ENCODE measurements at places on chromosomes 12 and 14.

DNA sequence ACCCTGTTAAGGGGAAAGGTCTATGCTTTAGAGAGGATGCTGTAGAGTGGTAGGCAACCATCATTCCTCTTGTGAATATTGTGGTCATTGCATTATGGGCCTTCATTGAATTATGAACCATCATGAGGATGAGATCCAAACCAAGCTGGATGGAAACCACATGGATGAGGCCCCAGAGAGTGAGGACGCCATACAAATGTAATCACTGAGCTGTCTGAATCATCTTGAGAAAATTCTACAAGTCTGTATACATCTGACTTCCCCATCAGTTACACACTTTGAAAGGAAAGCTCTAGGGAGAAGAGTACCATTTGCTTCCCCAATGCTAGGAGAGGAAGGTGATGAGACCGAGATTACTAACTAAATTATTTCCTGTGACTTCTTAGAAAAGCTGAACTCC lies 172.9 kb downstream of the CACNA1C start:
- DNase-seq, result no peak

DNA sequence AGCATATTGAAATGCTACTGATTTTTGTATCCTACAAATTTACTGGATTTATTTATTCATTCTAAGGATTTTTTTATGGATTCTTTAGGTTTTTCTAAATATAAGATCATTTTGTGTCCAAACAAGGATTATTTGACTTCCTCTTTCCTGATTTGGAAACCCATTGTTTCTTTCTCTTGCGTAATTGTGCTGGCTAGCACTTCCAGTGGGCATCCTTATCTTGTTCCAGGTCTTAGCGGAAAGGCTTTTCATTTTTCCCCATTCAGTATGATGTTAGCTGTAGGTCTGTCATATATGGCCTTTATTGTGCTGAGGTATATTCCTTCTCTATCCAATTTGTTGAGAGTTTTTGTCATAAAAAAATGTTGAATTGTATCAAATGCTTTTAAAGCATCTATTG lies 57.2 kb upstream of the RHOJ start:
- no peak for DNase-seq

- DNase-seq, result no peak
Observed at GRCh38 chr14:95514131-95515079, 2.0 kb downstream of the SYNE3 start.

GRCh38 chr14:66403183-66403582 lies 83.0 kb upstream of the CCDC196 start:
- DNase-seq, result no peak

DNA sequence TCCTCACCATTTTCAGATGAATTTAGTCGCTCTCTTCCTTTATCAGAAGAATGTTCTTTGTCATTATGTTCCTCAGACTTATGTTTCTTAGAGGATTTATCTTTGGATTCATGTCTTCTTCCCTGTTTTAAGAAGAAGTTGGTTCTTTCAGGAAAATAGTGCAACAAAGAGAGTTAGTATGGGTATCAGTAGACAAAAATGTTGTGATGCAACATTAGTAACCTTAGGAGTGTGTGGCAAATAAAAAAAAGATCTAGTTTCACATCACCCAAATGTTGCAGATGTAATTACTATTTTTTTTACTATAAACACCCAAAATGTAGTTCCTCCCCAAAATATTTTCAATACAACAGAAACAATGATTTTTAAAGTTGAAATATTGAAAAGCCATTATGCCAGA lies 7.8 kb downstream of the RSRC2 start:
- DNase-seq, result no peak

DNA sequence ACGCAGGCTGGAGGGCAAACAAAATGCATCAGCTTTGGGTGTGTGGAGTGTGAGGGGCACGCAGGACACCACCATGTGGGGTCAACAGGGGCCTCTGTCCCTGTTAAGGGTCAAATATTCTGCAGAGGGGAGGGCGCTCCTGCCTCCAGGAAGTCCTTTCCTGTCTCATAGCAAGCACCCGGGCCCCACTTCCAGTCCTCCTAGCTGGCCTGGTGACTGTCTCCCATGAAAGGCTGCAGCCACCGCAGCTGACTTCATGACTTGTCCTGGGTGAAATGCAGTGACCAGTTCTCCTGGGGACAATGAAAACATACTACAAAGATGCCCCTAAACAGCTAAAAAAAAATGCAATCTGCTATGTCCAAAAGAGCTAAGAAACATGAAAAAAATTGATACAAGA lies 53.6 kb downstream of the LGMN start:
- DNase-seq, result no peak

GRCh38 chr12:104533134-104533533 lies 76.4 kb downstream of the CHST11 start:
- DNase-seq, result no peak

DNA sequence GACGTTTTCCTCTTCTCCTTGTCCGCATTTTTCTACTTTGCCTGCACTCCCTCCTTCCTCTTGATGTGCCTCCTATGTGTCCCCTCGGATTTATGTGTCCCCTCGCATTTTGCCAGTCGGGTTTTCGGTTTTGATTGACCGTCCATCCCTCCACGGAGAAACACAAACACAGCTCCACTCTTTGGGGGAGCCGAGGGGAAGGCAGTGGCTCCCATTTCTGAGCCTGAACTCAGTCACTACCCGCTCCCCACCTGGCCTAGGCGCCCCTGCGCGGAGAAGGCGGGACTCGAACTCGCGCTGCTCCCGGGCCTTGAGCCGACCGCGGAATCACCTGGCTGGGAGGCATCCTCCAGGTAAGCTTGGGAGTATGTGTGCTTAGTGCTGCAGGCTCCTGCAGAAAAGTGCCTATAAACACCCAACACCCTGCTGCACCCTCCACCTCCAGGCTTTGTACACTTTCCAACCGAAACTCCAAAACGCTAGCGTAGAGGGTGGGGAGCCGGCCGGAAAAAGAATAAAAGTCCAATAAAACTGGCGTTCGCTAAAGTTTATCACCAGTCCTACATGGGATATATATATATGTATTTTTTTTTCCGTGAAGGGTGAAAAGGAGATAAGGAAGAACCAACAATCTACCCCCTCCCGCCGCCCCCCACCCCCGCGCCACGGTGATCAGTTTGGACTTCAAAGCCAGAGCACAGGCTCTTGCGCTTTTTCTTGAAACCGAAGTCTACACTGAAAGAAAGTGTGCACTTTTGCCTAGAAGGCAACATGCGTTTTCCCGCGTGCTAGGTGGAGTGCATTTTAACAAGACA lies 3.3 kb upstream of the CCND2 start:
- no peak for DNase-seq

GRCh38 chr12:96120359-96121100 lies 73.6 kb upstream of the ELK3 start:
- no peak for DNase-seq

DNA sequence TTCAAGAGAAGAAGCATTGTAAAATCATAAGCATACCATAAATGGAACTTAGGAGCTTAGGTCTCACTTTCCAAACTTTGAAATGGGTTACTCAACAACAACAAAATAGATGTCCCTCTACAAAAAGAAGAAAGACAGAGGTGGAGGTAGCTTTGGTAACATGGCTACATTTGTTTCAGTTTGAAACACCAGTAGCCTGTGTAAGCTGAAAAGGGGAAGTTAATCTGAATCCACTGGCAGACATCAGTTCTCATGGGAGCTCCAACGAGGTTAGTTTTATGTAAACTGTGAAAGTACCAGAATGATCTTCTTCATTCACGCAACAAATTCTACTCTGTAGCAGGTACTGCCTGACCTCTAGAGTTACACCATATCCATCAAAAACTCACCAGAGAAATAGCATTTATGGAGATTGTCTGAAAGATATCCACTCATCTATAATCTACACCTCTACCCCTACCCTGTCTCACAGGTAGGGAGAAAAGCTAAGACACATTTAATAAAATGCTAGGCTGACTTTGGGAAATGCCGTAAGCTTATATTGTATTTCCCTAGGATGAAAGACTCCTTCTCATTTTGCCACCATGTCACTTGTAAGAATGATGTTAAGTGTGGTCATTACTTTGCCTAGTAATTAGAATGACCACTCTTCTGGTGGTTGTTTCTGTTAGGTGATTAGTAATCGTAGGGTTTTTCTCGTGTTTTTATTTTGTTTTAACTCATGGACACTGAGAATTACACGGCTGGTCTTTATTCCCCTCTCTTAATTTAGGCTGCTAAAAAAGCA lies 224.1 kb downstream of the ASCL1 start:
- no peak for DNase-seq

DNA sequence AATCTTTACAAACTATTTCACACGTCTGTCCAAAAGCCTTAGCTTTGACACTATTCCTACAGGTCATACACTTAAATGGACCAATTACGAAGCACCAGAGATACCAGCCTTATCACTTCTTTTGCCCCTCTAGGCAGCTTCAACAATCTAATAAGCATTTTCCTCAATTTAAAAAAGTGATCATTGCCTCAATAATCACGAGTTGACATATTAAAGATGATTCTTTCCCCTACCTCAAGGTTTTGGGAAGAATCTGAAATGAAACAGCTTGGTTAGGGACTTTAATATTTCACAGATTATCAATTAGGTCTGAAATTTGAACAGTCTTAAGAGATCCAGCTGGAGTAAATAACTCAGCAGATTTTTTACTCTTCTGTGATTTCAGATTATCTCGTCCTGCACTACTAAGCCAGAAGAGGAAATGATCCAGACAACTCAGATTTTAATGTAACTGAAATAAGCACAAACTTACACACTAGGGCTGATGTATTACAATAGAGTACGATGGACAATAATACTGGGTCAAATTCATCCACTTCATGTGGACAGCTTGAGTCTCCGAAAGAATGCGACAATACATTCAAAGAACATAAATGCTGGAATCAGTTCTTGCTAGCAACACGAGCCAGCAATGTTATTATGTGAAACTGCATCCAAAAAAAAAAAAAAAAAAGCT lies 15.9 kb downstream of the UBE2N start:
- no peak for DNase-seq

DNA sequence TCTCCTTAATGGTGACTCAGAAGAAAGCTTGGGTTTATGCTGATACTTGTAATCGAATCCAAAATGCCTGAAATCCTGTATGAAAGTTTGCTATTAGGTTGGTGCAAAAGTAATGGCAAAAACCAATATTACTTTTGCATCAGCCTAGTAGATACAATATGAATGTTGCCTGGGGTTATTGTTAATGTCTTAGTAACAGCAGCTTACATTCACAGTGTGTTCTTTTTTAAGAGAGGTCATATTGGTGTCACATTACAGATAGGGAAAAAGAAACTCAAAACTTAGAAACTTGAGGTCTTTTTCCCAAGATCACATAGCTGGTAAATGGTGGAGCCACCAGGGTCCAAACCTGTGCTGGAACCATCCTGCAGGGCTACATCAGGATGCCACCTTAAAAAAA lies 25.2 kb downstream of the SRGAP1 start:
- DNase-seq, result no peak

GRCh38 chr12:126198966-126199692 lies 1133.9 kb downstream of the AACS start:
- DNase-seq, result no peak

GRCh38 chr14:94640721-94641631 lies 28.8 kb downstream of the SERPINA3 start:
- DNase-seq, result no peak

DNA sequence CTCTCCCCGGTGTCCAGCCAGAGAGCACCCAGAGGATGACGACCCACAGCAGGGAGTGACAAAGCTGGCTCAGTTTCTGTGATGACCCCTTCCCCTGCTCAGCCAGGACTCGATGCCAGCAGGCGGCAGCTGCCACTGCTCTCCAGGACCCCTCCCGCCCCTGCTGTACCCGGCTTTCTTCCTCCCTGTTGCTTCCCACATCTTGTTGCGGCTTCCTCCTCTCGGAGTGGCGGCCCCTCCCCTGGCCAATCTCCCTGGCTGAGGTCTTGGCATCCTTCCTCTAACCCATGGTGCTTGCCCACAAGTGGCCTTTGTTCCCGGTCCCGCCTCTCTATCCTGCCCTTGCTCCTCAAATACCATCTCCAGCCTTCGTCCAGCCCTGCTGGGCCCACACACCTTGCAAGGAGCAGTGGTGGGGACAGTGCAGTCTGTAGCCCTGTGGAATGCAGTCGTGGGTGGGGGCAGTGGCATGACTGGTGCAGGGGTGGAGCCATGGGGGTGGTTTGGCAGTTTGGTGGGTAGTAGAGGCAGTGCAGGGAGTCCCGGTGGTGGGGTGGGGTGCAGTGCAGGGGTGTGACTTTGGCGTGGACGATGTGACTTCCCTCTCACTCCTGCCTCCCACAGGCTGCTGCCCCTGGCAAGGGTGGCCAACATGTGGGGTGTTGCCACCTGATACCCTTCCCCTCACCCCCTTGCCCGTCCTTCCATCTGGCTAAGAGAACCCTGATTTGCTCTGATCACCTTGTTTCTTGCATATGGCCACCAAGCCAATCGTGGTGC lies 16.3 kb upstream of the BEGAIN start:
- no peak for DNase-seq

DNA sequence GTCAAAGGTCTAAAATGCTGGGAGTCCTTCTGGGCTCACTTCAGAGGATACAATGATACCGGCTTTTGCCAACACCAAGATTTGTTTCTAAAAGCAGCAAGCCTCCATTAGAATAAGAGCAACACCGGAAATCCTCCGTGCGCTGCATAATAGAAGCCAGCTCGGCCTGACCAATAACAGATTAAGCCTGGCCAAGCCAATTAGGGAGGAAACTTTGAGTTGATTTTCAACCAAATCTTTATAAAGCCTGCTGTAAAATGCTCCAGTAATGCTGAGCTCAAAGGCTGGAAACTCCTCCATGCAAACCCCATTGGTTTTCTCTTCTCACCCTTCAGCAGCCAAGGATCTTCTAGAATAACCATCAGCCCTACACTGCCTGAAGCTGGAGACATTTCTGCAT lies 150.1 kb downstream of the NTF3 start:
- no peak for DNase-seq

- DNase-seq, result no peak
Observed at GRCh38 chr14:66043921-66044320, 442.2 kb upstream of the CCDC196 start.

DNA sequence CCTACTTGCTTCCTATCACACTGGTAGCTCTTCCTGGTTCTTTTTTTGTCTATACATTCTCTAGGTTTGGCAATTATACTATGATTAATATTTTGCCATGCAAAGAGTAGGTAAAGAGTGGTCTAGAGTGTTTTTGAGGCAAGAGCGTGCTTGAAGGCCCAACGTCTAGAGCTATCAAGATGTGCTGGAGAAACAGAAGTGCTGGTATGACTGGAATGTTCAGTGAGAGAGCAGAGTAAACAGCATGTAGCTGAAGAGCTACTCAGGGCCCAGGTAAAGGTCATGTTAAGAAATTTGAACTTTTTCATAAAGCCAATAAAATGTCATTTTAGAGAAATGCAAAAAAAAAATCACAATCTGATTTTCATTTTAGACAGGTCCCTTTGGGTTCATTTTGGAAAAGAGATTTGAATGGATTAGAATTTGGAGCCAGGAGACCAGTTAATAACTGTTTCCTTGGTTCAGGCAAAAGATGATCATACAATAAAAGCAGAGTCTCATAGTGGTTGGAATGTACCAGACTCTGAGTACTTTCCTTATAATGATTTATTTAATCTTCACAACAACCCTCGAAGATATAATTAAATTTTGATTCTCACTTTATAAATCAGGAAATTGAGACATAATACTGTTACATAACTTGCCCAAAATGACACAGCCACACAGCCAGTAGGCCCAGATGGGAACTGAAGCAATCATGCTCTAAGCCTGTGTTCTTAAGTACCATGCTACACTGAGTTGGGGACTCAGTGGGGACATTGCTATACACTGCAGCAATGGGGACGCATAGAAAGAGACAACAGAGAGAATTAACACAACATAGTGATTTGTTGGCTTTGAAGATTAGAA lies 350.1 kb downstream of the NELL2 start:
- no peak for DNase-seq
